Endothelial cell of umbilical vein (primary cell): ENCODE measurements at places on chromosomes 6 and 20. TPM values are rescaled to one million over a fixed set of nuclear protein-coding genes. Genes with fewer than 3 reads are reported as not detected.

GRCh38 chr6:35152067-35152707 lies 11.0 kb upstream of the TCP11 start:
- no peak for DNase-seq

- no peak for DNase-seq
Measured at GRCh38 chr20:59561228-59561605, 43.1 kb upstream of the PHACTR3 start.

DNA sequence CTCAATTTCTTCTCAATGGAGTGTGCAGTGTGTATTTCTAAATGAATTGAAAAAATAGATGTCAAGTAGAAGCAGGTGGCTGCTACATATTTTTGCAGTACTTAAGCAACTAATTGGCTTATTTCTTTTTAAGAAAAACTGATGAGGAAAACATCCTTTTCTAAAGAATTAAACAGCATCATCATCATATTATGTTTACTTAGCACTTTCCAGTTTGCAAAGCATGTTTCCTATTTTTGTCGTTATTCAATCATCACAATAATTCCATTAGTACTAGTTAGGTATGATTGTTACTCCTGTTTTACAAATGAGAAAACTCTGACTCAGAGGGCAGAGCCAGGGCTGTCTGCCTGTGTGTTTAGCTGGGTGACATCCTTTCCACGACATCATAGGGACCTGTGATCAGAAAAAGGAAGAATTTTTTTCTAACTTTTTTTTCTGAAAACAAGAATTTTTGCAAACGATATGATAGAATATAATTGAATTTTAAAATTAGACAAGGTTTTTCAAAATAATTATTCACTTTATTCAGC lies 22.7 kb upstream of the BMP6 start:
- DNase-seq: no peak

DNA sequence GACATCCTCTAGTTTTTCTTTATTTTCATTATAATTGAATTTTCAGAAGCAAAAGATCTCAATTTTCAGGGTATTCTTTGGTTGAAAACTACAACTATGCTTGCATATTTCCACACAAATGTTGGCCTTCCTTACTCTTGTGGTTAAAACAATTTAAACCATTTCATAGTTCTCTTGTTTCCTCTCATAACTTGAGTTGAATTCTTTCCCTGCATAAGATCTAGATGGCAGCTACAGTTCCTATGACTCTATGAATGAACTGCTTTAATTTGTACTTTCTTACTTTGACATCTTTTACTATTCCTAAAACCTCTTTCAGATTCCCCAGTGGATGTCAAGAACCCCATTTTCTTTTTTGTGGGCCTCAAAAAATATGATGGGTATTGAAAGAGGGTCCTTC lies 564.5 kb downstream of the NKAIN2 start:
- no peak for DNase-seq

DNA sequence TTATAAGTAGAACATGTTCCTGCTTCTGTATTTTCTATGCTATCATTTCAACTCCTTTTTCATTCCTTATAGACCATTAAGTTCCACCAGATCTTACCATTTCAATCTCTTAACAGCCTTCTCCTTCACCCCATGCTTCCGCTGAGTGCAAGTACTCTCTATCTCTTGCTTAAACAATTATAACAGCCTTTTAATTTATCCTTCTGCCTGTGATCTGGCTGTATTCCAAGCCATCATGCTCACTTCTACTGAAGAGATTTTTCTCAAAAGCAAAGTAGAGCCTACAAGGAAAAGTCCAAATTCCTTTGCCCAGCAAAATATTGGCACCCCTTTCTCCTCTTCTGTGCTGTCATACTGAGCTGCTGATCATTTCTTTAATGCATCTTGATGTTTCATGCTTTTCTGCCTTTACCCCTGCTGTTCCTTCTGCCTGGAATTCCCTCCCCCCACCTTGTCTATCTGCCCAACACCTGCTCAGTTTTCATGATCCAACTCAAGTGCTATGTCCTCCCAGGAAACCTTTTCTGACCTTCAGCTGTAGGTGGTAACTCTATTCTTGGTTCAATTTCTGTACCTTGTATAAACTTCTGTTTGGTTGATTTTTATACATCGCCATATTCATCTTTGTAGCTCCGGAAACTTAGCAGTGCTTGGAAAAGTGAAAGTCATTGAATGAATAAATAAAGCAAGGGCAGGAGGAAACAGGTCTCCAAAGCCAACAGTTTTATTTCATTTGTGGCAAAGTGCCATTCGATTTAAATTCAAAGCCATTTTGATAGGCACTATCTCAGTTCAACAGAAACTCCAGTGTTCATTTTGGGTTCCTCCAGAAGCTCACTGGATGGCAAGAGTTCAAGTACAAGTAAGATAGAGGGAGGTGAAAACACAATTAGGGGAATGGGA lies 10.5 kb upstream of the BMP2 start:
- peak; percentile 61 for DNase-seq

GRCh38 chr20:32332614-32333013 lies 25.5 kb upstream of the ASXL1 start:
- DNase-seq: peak; percentile 44

- DNase-seq: no peak
Measured at GRCh38 chr20:44485078-44485829, 9.6 kb downstream of the TTPAL start.

- peak; percentile 28 for DNase-seq
Measured at GRCh38 chr6:125910527-125910926, 46.0 kb upstream of the HINT3 start.

DNA sequence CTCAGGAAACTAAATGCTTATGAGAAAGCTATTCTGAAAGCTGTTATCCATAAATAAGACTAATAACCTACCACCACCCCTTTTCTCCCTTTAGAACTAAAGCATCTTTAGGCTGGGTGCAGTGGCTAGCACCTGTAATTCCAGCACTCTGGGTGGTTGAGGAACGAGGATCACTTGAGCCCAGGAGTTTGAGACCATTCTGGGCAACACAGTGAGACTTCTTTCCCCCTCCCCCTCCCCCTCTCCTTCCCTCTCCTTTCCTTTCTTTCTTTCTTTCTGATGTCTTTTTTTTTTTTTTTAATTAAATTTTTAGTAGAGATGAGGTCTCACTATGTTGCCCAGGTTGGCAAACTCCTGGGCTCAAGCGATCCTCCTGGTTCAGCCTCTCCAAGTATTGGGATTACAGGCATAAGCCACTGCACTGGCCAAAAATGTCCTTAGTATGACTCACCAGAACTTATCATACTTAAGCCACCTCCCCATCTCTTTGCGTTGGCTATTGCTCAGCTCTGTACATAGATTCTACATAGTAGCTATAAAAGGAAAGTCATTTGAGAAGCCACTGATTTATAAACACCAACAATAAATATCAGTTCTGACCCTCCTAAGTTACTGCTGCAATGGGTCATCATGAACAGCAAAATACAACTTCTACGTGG lies 54.8 kb upstream of the SPDEF start:
- DNase-seq: peak; percentile 51

- no peak for DNase-seq
Measured at GRCh38 chr6:25404091-25404490, 124.9 kb downstream of the CARMIL1 start.

DNA sequence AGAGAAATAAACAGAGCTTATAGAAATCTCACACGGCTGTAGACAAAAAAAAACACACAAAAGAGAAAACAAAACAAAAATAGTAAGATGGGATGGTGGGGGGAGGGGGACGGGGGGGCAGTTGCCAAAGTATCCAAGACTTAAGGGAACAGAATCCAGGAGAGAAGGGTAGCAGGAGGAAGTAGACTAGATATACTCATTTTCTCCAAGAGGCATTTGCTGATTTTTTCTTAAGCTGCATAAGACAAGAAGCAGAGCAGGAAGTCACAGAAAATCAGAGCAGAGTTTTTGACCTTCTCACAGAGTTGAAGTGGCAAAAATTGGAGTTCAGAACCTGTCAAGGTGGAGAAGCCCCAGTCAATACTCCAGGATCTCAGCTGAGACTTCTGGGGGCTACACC lies 237.7 kb downstream of the HIVEP2 start:
- no peak for DNase-seq

DNA sequence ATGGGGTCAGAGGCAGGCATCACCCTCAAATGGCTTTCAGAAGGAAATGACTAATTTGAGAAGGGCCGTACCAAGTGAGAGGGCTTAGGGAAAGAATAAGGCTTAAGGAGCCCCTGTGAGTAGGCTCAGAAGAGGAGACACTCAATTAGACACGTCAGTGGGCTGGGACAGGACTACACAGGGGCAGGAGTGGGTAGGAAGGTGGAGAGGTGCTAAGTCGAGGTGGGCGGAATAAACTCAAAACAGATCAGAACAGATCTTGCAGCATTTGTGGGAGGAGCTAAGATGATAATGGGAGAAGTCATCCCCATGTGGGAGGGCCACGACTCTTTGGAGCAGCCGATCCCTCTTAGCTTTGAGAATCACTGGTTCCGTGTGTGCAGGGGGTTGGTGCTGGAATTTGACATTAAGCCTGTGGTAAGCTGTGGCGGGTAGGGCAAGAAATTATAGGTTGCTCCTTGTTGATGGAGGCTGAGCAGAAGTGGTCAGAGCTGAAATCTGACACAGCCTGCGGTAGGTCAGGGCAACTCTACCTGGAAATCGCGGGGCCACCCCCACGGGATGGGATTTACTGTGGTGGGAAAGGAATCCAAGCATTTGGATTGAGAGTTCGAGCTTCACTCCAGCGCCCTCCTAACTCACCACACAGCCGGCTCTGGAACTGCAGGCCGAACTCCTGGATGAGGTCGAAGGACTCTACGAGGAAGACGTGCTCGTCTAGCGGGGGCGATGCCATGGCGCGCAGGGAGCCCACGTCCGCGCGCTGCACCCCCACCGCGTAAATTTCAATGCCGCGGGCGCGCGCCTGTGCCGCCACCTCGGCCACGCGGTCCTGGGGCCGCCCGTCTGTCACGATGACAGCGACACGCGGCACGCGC lies 2.8 kb upstream of the RBPJL start:
- no peak for DNase-seq

Gene SLC22A23
- 10.8 and 14.3 TPM in 2 replicates for total RNA-seq

Gene NRM
- total RNA-seq: 28.5 and 32.2 TPM in 2 replicates

Gene EPB41L2
- 84.8 and 87.7 TPM in 2 replicates for total RNA-seq
